Stimulated activated CD4-positive, alpha-beta T cell treated with anti-CD3 and anti-CD28 coated beads, Interleukin-12 subunit alpha, Interleukin-12 subunit beta, amount 100 ng/mL, for 4 hours (primary cell): ENCODE measurements at places on chromosomes 7 and 10.

DNA sequence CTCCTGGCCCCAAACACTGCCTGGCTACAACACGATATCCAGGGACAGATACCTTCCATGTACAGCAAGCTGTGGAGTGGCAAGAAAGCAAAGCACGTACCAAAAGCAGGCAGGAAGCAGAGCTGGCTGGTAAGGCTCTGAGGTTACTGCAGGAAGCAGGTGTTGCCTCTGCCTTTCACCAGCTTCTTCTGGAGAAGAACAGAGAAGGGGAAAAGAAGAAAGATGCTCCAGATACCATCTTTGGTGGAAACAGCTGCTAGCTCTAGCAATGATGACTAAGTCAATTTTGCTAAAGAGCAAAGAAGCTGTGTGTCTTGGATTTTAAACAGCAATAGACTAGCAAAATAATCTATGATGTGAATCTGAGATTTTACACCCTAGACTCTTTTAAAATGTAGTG lies 34.9 kb upstream of the PRSS1 start:
- DNase-seq = no peak

DNA sequence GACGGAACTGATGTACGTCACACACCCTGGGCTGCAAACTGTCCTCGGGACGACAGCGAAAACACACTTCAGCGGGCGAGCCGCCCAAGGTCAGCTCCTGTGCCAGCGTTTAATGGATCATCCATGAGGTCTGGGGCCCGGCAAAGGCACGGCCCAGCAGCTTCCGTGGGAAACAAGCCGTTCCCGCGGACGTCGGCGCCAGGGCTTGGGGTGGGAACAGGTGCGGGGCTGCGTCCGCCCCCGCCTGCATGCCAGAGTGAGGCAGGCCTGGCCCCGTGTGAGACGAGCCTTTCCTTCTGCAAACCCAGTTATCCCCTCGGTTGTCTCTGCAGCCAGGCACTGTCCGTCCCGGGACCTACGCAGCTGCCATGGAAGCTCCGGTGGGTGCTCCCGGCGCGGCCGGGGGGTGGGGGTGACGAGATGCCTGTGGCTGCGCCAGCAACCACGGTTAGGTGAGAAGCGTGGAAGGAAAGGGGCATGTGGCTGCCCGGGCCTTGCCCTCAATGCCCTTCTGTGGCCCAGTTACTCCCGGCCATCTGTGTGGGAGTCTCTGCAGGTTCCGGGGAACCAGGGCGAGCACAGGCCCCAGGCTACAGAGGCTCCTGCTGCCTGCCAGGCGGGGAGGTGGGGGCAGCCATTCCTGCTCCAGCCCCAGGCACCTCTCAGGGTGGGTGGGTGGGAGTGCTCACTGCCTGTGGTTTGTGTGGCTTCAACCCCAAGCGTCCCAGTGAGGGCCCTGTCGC lies 42.2 kb upstream of the PDGFA start:
- DNase-seq = no peak

DNA sequence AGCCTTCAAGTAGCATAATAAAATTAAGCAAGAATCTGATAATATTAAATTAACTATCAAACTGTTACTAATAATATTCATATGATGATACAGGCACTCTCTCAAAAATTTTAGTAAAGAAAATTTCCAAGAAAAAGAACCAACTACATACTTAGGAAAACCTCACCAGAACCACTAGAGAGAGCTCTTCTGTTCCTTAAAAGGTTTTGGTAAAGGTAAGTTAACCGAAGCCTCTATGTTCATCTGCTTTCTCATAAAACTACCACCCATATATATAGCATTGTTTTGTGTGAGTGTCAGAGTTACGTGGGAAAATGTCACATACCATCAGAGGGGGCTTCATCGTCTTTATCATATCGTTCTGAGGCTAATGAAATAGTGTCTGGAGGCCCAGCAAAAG lies 20.7 kb downstream of the SKAP2 start:
- DNase-seq = no peak

DNA sequence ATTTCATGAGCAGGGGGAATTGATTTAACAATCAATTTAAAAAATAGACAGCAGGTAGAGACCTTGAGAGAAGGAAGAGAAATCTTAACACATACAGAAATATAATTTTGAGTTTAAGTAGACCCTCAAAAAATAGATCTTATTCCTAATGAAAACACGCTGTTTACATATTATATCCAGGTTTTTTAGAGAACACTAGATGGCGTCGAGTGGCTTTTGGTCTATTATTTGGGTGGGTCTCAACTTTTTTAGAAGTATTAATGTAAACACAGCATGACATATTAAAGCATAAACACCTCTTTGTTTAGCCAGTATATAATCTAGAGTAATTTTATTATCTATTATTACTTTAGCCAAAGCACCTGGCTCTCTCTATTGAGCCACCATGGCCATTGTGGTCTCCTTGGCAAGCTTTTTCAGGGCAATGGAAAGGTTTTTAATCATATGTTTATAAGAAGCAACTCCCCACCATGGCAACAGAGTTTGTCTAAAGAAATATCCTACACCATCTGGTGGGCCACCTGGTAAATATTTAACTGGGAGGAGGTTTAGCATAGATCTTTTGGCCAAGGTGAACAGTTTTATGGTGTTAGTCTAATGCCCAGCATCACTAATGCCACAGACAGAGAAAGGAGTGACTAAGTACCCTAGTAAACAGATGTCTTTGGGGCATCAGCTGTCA lies 59.7 kb upstream of the PRSS1 start:
- DNase-seq = no peak

- DNase-seq = no peak
Measured at GRCh38 chr7:118312966-118313365, 88.5 kb downstream of the ANKRD7 start.

GRCh38 chr7:33941418-33941817 lies 36.1 kb downstream of the BMPER start:
- no peak for DNase-seq

- DNase-seq = no peak
Measured at GRCh38 chr10:122306282-122306681, 35.2 kb downstream of the BTBD16 start.
